Left lobe of liver (tissue), 2 donors: ENCODE measurements at places on chromosomes 3 and 15.
A peak's percentile ranks its signal among the peaks of the same experiment; 100 is the strongest.

DNA sequence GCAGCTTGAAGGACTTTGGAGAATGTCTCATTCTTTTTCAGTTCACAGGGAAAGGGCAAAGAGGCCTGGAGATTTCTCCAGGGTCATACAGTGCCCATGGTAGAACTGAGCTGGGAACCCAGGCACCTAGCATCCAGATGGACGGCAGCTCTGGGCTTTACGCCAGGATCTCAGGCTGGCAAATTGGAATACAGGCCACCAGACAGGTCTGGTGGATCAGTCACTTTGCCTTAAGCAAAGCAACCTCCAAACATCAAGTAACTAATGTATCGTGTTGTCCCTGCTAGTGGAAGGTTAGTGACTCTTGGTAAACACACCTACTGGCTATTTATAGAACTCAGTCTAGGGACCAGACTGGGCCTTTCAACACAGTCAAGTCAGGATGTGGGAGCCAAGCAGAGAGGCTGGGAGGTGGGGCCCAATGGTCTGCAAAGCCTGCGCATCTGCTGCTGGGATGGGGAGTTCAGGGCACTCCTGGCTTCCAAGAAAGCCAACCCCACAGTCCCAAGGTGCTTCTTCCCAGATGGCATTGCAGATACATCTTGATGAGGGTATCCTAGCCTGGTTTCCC, 30.2 kb downstream of the RPLP1 start:
- DNase-seq, result no peak

- DNase-seq, result no peak
These were observed 80.8 kb downstream of the SMAD3 start for GRCh38 chr15:67146234-67146633.

- DNase-seq, result no peak
These were observed 97.0 kb upstream of the SNRPN start for GRCh38 chr15:24857763-24858162.

DNA sequence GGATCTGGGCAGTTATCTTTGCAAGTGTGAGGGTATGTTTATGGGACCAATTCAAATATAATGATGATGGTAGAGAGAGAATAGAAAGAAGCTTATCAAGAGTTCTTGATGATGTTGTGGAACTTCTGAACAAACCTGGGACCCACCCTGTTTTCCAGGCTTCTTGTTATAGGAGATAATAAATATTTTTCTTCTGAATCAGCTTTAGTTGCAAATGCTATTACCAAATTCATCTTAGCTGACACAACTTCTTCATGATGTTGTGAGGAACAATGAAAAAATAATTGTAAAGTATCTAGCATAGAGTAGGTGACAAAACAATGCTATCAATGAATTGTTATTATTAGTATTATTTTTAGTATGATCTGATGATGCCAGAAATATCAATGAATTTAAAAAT, 43.5 kb upstream of the PTX3 start:
- no peak for DNase-seq

DNA sequence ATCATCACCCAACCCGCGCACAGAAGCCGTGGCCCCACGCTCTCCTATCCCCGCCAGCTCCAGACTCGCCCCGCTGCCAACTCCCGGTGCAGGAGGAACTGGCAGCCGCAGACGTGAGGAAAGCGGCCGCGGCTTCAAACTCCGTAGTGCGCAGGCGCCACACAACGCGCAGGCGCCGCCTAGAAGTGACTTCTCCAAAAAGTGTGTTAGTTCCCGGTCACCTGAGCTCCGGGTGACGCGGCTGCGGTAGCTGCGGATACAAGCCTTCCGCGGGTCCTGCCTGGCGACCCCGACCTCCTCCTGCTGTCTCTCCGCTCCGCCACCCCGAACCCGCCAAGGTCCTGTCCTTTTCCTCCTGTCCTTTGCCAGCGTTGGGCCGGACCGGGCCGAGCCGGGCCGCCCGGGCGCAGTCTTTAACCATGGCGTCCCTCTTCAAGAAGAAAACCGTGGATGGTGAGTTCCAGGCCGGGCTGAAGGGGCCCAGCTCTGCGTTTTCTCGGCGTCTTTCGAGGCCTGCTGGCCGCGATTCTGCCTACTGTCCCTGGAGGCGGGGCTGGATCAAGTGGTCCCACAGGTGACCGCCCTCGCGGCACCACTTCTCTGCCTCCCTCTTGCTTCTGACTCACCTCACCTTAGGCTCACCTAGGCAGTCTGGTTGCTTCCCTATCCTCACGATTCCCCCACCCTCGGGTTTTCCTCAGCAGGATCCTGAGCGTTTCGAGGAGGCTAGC, at the start of gene CHMP2B:
Gene CHMP2B (plus strand): TSS at position 206 of the 731 bp plus-strand sequence. CDS start 214 bp downstream, at position 420.
- peak; percentile 97 for DNase-seq

GRCh38 chr15:70095408-70096214, 2.1 kb downstream of the TLE3 start:
- no peak for DNase-seq

GRCh38 chr3:159458010-159458409, 530.6 kb upstream of the IL12A start:
- no peak for DNase-seq

GRCh38 chr15:88605189-88606069, 15.7 kb upstream of the AEN start:
- DNase-seq, result no peak

DNA sequence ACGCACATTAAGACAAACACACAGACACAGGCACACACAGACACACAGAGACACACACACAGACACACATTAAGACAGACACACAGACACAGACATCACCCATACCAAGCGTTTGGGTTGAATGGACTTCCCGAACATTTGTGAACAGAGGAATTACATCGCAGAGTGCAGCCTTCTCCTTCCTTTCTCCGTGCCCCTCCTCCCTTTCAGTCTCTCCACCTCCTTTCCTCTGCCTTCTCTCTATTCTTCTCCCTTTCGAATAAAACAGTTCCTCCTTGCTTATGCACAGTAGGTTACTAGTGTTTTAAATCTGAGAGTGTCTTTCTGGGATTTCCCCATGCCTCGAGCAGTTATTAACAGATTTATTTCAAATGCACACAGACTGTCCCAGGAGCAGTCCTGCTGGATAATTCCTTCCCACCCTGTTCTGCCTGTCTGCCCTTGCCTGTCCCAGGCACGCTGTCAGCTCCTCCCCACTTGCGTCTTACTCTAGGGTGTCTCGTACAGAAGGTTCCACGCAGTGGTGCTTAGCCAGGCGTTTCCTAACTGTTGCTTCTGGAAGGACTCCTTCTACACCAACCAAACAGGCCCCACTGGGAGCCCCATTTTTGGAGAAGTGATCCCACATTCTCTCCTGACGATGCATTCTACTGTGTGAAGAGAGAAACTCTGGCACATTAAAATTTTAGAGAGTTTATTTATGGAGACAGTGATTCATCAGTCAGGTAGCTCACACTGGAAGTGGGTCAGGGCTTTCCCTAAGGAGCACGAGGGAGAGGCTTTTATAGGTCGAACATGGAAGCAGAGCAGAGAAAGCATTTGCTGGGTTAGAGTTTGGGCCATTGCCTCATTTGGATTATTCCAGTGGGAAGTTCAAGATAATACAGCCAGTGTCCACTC, 163.8 kb downstream of the SV2B start:
- no peak for DNase-seq

- DNase-seq, result no peak
These were observed 25.3 kb downstream of the SLC41A3 start for GRCh38 chr3:126058666-126059065.

- no peak for DNase-seq
These were observed 367.7 kb downstream of the CGGBP1 start for GRCh38 chr3:87691109-87691508.

GRCh38 chr15:72809329-72809728, 25.8 kb upstream of the ADPGK start:
- no peak for DNase-seq

DNA sequence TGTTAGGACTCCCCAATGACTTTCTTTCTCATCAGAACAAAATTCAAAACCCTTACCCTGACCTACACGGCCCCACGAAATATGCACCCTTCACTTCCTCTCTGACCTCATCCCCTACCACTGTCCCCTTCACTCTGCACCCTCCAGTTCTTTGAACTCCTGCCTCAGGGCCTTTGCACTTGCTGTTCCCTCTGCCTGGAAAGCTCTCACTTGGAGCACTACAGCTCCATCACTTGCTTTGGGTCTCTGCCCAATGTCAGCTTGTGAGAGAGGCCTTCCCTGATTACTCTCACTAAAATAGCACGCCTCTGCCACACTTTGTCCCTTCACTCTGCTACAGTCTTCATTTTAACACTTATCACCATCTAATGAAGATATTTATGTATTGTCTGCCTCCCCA, 32.8 kb upstream of the SMAD3 start:
- no peak for DNase-seq

DNA sequence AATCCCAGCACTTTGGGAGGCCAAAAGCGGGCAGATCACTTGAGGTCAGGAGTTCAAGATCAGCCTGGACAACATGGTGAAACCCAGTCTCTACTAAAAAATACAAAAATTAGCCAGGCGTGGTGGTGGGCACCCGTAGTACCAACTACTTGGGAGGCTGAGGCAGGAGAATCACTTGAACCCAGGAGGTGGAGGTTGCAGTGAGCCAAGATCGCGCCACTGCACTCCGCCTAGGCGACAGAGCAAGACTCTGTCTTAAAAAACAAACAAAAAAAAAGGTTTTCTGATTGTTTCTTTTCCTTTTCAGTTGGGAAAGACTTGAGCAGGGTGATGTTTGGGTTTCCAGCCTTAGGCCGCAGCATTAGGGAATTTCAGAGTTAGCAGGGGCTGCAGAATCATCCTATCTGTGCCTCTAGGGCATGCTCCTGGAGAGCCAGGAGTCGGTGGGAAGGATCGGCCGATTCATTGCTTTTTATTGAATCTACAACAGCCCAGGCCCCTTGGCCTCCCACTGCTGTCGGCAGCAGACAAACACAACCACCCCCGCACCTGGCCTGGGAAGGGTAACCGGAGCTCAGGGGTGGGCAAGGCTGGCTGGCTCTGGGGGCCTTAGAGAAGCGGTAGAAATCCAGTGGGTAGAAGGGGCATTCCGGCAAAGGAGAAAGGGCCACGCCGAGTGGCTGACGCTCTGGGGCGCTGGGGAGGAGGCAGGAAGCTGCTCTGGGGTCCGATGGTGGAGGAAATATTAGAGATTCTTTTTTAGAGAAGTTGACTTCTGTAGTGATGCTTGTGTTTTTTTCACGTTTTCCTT, 6.3 kb downstream of the CHAC1 start:
- DNase-seq, result no peak

GRCh38 chr15:50330921-50331320, 24.1 kb downstream of the GABPB1 start:
- no peak for DNase-seq

DNA sequence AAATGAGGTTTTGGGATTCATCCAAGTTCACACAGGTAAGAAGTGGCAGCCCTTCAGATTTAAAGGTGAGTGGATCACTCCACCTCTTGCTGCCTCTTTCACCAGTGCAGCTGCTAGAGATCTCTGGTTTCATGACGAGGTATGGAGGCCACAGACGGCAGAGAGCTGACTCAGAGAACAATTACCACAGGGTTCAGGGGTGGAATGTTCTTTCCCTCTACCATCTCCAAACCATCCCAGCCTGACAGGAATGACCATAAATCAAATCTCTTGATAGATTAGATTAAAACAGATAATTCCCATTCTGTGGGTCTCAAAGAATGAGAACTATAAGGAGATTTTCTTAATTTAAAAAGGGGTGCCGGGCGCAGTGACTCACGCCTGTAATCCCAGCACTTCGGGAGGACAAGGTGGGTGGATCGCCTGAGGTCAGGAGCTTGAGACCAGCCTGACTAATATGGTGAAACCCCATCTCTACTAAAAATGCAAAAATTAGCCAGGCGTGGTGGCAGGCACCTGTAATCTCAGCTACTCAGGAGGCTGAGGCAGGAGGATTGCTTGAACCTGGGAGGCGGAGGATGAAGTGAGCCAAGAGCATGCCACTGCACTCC, 174.2 kb upstream of the ATP11B start:
- no peak for DNase-seq

- DNase-seq, result no peak
These were observed 13.2 kb downstream of the P2RY14 start for GRCh38 chr3:151265166-151265565.

GRCh38 chr3:28799084-28799483, 450.5 kb upstream of the AZI2 start:
- DNase-seq, result no peak

- no peak for DNase-seq
These were observed 296.6 kb downstream of the PLOD2 start for GRCh38 chr3:145864336-145864735.

DNA sequence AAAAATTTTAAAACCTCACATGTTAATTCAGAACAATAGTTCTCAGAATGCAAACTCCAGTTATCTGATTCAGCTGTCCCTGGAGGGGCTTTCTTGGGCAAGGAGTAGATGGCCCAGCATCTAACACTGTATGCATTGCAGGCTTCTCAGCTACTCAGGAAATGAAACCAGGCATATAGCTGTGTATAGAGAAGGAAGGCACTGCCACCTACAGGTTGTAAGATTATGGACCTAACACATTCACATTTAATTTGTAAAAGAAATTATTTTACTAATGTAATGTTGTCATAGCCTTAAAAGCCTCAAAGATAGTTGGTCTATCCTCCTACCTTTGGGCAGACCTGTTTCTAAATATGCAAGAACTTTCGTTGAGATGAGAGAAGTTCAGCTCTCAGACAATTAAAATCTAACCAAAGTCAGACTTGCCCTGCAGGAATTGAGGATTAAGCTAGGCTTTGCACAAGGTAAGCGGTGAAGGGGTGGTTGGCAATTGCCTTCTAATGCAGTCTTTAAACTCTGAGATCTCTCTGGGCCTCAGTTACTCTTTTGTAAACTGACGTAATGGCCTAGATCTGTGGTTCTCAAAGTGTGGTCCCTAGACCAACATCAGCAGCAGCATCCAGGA, 132.8 kb upstream of the SLC24A5 start:
- no peak for DNase-seq

DNA sequence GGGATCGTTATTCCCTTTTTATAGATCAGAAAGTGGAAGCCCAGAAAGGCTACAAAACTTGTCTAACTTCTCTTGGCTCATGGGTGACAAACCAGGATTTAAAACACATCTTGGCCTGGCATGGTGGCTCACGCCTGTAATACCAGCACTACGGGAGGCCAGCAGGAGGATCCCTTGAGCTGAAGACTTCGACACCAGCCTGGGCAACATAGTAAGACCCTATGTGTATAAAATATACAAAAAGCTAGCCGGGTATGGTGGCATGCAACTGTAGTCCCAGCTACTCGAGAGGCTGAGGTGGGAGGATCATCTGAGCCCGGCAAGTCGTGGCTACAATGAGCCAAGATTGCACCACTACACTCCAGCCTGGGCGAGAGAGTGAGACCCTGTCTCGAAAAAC, 479.1 kb downstream of the MAGI1 start:
- DNase-seq, result no peak

DNA sequence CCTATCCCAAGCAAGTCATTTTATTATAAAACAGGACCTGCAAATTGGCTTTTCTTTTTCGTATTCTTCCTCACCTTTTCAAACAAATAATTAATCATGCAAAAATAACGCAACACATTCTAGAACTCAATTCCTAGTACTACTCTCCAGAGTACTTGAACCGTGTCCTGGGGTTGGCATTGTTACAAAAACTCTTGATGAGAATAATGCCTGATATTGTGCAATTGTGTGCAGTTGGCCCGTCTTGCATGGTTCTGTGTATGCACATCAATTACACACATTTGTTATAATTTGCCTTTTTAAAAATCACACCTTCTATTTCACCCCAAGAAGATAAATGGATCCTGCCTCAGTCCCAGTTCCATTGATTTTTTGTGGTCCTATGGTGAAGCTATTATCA, 205.4 kb downstream of the EPHB1 start:
- DNase-seq, result no peak

GRCh38 chr15:34679291-34679690, 75.5 kb downstream of the GJD2 start:
- no peak for DNase-seq
